Motor neuron (in vitro differentiated cells): ENCODE measurements at places on chromosomes 11 and 22. TPM values are rescaled to one million over a fixed set of nuclear protein-coding genes. Genes with fewer than 3 reads are reported as not detected.

The RTN4RL2 gene
- 8.5 and 11.6 TPM in 2 replicates for total RNA-seq

The PRODH gene
- 1.5 and 1.9 TPM in 2 replicates for total RNA-seq

The APOA5 gene
- total RNA-seq = not detected in 2 replicates

The TTLL12 gene
- total RNA-seq = 14.7 and 16.7 TPM in 2 replicates

The C1QTNF4 gene
- total RNA-seq = 5.5 and 10.7 TPM in 2 replicates

The BTG4 gene
- total RNA-seq = 0.29 TPM in 1 of 2 replicates, not detected in the other

The RAPSN gene
- 0.14 TPM in 1 of 2 replicates, not detected in the other for total RNA-seq

The RIC3 gene
- total RNA-seq = 44.9 and 48.0 TPM in 2 replicates

The TRIM51 gene
- not detected in 2 replicates for total RNA-seq

The OR51B4 gene
- 0.26 TPM in 1 of 2 replicates, not detected in the other for total RNA-seq

The CEND1 gene
- total RNA-seq = 19.4 and 20.0 TPM in 2 replicates

The SLC22A9 gene
- 0.25 and 0.32 TPM in 2 replicates for total RNA-seq

The SHANK3 gene
- total RNA-seq = 0.22 and 0.41 TPM in 2 replicates

The HTR3B gene
- not detected in 2 replicates for total RNA-seq

The TRPM5 gene
- total RNA-seq = 0.11 TPM in 1 of 2 replicates, not detected in the other
